Mesendoderm (in vitro differentiated cells): ENCODE measurements at places on chromosomes 2 and 18.

DNA sequence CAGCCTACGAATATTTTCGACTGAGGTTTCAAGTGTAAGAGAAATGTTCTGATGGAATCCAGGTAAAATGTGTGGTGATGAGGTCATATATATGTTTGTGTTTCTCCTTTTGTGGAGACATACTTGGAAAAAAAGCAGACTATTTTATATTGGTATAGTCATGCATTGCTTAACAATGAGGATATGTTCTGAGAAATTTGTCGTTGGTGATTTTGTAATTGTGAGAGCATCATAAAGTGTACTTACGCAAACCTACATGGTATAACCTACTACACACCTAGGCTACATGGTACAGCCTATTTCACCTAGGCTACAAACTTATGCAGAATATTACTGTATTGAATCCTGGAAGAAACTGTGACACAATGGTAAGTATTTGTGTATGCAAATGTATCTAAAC is 1849.9 kb upstream of the CELF4 start:
- DNase-seq: no peak

- DNase-seq: peak; percentile 66
Observed at GRCh38 chr2:70124983-70125480, 37.8 kb downstream of the PCBP1 start.

- no peak for DNase-seq
Observed at GRCh38 chr18:42578792-42579191, 536.7 kb downstream of the RIT2 start.

- no peak for DNase-seq
Observed at GRCh38 chr18:45527891-45528290, 87.4 kb upstream of the SLC14A2 start.
